ENCODE measurements at places on chromosomes 6 and 20. TPM values are rescaled to one million over a fixed set of nuclear protein-coding genes. Genes with fewer than 3 reads are reported as not detected.

Gene HLA-DPA1
- 1.4 TPM for total RNA-seq

Gene KHDC1
- total RNA-seq = 4.1 TPM

Gene EDN3
- total RNA-seq = 1.7 TPM

Gene PAK5
- total RNA-seq = 55.7 TPM

Gene GTF2H4
- 20.0 TPM for total RNA-seq

Gene SPEF1
- total RNA-seq = 0.16 TPM

Measured in occipital lobe (tissue), 3 donors.